ENCODE measurements at places on chromosomes 16 and 17.

DNA sequence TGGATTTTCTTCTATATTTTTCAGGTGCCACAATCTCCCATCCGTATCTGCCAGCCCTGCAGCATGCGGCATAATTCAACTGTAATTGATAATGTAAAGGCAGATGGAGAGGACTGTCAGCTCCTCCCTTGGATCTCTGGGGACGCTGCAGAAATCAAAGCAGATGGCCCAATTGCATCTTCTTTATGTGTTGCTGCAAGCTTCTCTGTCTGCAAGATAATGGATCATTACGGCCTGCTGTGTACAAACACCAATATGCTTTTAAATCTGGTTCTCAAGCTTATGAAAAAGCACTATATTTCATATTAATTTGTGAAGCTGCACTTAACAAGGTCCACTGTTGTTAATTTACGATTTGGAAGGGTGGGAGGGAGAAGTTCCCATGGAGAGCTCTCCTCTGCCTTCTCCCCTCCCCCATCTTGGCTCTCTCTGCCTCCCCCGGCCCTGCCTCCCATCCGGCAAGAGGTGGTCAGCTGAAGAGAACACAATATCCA, 607.5 kb downstream of the TOX3 start:
- DNase-seq, result no peak

DNA sequence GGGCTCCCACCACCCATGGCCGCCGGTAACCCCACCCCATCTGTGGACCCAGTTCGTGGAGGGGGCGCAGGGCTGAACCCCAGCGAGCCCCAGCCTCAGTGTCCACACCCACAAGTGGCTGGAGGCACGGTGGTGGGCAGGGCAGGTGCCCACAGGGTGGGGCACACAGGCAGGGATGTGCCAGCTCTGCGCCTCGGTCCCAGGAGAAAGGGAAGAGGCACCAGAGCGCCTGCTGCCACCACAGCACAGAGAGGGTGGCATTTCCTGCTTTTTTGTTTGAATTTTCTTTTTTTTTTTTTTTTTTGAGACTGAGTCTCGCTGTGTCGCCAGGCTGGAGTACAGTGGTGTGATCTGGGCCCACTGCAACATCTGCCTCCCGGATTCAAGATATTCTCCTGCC, 19.0 kb downstream of the ZFPM1 start:
- no peak for DNase-seq

DNA sequence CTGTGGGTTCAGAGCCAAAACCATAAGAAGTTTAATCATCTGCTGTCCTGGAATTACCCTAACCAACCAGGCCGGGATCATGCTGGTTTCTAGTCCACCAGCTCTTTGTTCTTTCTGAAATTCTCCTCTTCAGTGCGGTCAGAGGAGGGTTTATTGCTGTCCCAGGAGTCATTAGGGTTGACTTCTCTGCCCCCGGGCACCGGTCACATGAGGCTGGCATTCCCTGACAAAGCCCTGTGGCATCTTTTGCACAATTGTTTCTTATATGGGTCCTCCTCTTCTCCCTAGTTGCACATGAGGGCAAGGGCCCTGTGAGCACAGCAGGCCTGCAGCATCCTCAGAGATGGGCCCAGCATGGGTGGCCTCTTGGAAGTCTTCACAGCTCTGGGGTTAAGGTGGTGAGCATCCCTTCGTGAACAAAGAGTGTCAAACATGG, 243.9 kb downstream of the IRF8 start:
- no peak for DNase-seq

DNA sequence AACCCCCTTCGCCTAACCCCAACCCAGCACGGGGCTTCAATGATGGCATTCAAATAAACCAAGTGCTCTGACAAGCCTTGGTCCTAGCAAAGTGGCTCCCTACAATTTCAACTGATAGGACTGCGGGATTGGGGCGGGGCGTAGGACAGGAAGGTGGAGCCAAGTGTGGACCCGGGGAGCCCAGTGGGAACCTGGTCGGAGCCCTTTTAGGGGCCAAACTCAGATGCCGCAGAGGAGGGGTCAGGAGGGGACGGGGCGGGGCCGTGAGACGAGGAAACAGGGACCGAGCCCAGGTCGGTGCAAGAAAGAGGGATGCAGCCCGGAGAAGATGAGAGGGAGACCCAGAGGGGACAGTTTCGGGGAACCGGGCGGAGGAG, 13.2 kb upstream of the CDIPT start:
- no peak for DNase-seq

DNA sequence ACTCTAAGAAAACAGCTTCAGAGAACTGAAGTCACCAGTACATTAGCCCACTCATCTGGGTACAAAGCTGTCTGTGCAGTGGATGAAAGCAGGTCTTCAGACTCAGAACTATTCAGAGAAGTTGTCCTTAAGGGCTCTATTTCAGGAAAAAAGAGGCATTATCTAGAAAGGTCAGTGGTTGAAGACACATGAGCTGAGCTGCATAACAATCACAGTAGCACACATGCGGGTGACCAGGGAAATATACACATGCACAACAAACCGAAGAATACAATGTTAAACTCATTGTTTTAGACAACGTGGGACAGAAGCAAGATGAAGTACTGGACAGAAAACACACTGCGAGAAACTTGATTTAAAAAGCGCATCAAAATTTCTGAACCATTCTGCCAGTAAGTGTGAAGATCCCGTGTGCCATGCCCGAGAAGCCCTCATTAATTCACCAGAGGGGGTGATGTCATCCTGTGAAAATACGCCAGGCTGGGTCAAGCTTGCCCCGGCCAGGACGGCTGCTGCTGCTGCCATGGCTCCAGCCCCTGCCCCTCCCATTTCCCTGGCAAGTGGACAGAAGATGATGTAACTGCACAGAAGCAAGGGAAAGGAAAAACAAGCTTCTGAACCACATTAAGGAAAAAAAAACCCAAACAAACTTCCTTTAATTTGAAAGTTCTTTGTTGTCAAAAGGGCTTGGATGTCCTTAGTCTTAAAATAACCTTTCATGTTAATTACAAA, 10.1 kb downstream of the DYNC1LI2 start:
- DNase-seq, result no peak

GRCh38 chr16:27217256-27217655, 13.9 kb downstream of the KDM8 start:
- no peak for DNase-seq

- no peak for DNase-seq
These were observed 683 bp upstream of the SLC7A6 start for GRCh38 chr16:68263559-68264127.

- no peak for DNase-seq
These were observed 17.7 kb downstream of the RAI1 start for GRCh38 chr17:17698869-17699351.

DNA sequence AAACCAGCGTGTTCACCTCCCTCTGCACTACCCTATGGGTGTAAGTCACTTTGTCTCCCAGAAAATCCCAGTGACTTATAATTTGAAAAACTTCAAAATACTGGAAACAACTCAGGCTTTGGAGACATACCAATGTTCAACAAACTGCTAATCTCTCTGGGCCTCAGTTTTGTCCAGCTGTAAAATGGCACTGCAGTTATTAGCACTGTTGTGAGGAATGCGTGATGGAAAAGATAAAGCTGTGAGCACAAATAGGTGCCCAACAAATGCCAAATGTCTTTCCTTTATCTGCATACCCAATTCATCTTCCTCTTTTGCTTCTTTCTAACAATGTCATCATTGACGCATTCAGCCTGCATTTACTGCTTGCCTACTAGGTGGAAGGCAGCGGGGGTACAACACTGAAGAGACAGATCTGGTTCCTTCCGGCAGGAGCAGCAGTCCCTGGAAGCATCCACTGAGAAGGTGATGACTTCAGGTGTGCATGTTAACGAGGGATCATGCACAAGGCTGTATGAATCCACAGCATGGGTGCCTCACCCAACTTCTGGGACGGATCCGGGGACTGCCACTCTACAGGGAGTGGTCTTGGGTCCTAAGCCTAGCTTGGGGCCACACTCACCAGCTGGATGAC, 63.4 kb downstream of the CYTH1 start:
- no peak for DNase-seq

DNA sequence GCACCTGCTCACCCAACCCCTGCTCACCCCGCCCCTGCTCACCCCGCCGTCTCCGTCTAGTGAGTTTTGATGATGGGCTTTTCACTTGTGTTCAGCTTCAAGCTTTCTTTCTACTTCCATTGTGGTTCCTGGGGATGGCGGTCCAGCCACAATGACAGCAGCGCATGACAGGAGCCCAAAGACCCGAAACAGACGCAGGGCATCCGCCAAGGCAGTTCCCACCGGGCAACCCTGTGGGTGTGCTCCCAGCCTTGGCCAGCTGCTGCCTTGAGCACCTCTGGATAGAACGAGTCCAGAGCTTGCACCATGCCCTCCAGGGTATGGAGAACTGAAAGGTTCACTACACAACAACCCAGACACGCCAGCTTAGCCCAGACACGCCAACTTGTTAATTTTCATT, 92.9 kb upstream of the CHMP6 start:
- DNase-seq, result no peak

DNA sequence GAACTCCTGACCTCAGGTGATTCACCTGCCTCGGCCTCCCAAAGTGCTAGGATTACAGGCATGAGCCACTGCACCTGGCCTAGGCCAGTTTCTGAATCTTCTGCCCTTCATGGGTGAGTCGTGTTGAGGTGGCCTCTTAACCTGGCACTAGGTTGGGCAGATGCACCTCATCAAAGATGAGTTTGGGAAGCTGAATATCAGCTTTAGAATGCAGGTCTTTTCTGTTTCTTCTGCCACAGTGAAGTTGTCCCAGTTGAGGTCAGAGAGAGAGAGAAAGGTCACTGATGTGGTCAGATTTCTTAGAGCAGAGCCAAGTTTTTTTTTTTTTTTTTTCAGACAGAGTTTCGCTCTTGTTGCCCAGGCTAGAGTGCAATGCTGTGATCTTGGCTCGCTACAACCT, 111.3 kb upstream of the WSCD1 start:
- DNase-seq, result no peak

DNA sequence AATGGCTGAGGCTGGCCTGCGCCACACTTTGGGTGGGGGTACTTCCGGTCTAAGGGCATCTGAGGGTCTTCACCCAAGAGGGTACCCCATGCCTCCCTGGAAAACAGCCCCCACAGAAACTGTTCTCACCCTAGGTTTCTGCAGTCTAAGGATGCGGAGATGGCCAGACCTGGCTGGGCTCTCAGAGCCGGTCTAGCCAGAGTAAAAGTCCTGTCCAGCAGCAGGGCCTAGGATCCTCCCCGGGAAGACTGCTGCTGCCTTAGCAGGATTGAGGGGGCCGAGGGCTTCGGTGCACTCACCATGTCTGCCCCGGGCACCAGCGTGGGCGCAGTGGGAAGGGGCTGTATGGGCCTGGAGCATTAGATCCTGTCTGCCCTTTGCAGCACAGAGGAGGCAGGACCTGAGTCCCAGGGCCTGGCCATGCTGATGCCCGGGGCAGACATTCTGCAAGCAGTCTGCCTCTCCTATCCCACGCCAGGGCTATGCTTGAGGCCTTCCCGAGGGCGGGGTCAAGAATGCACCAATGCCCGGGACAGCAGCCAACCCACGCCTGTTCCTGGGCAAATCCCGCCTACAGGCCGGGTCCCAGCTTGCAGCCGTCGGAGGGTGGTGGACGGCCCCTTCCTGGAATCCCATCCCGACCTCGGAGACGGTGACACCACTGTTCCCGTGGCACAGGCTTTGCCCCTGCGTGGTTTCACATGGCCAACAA, 54.7 kb downstream of the CBFA2T3 start:
- DNase-seq, result no peak

DNA sequence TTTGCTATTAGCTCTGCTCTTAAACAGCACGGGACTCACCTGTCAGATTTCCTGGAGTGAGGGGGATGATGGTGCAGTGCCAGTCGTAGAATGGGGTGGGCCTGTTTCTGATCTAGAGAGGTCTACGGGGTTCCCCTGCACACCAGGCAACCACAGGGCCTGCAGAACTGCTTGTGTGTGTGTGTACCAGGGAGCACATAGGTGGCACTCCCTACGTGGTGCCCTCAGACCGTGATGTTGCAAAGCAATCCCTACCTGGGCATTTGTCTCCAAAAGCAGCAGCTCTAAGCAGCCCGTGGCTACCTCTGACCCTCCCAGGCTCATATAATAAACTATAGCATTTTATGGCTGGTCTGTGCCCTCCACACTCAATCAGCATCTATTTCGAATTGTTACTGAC, 38.5 kb downstream of the MPRIP start:
- DNase-seq, result no peak

- DNase-seq, result no peak
These were observed 46.7 kb upstream of the MAP3K14 start for GRCh38 chr17:45363498-45363897.

DNA sequence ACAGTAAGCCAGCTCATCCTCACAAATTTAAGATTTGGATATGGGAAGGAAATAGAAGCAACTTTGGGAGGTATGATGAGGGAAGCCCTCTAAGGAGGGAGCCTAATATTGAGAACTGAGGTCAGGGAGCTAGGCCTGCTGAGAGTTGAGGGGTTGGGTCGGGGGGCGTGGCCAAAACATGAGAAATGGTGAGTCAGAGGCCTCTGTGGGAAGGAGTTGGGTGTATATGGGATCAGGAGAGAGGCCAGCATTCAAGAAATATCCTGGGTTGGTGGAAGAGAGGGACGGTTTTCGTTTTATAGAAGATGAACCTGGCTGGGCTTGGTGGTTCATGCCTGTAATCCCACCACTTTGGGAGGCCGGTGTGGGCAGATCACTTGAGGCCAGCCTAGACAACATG, 48.4 kb downstream of the CLEC16A start:
- DNase-seq, result no peak

GRCh38 chr17:72506773-72507172, 386.0 kb downstream of the SOX9 start:
- no peak for DNase-seq

GRCh38 chr17:59899099-59899498, 6.2 kb downstream of the RPS6KB1 start:
- no peak for DNase-seq

GRCh38 chr16:68444056-68444657, 4.2 kb downstream of the SMPD3 start:
- no peak for DNase-seq

DNA sequence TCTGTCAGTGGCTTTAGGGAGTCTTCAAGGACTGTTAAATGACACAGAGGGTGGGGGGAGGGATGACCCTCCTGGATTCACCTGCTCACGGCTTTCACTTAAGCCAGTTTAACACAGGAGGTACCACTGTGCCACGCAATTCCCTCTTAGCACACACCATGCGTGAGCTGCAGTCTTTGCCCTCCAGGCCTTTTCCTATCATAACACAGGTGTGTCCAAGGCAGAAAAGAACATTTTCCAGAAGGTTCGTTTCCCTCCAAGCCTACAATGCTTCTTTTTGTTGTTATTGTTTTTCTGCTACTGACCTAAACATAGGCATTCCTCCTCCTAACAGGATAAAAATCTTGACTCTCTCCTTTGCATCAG, 1.1 kb downstream of the ZFHX3 start:
- no peak for DNase-seq

GRCh38 chr16:19001788-19002187, 18.1 kb downstream of the TMC7 start:
- no peak for DNase-seq

GRCh38 chr16:51050377-51050706, 100.7 kb downstream of the SALL1 start:
- no peak for DNase-seq
